ENCODE measurements at places on chromosomes 11 and 22. TPM values are rescaled to one million over a fixed set of nuclear protein-coding genes. Genes with fewer than 3 reads are reported as not detected.

C11orf86 gene
- total RNA-seq, result not detected

GRCh38 chr11:19800714-19801519 lies 88.3 kb downstream of the NAV2 start:
- no peak for DNase-seq

GRCh38 chr11:123301013-123301591 lies 106.1 kb upstream of the CLMP start:
- DNase-seq, result no peak

DNA sequence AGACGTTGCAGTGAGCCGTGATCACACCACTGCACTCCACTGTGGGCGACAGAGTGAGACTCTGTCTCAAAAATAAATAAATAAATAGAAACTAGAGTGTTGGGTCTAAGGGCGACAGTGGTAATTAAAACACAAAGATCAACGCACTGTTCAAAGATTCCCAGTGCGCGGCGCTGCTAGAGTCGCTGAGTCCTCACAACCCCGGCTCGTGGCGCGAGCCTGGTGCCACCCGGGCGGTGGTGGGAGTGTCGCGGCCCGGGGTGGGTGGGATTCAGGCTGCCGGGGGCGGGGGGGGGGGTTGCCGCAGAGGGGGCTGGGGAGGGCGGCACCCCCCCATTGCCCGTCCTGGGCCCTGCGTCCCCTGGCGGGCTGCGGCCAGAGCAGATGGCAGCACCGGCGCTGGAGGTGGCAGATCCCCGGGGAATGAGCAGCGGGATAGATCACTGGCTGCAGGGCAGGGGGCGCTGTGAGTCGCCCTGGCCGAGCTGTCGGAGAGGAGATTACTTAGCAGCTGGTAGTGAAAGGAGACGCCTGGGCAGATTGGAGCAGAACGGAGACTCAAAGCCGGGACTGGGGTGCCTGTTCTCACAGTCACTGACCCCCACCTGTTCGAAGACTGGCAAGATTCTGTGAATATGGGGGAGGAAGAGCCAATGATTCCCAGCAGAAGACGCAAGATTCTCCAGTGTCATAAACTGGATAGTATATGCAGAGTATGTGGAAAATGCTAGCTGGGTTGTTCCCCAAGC lies 30.2 kb upstream of the APOBEC3A start:
- DNase-seq, result peak; percentile 79

- DNase-seq, result peak; percentile 34
Measured at GRCh38 chr11:59158206-59159068, 13.5 kb upstream of the DTX4 start.
